ENCODE measurements at places on chromosomes 12 and 14.

DNA sequence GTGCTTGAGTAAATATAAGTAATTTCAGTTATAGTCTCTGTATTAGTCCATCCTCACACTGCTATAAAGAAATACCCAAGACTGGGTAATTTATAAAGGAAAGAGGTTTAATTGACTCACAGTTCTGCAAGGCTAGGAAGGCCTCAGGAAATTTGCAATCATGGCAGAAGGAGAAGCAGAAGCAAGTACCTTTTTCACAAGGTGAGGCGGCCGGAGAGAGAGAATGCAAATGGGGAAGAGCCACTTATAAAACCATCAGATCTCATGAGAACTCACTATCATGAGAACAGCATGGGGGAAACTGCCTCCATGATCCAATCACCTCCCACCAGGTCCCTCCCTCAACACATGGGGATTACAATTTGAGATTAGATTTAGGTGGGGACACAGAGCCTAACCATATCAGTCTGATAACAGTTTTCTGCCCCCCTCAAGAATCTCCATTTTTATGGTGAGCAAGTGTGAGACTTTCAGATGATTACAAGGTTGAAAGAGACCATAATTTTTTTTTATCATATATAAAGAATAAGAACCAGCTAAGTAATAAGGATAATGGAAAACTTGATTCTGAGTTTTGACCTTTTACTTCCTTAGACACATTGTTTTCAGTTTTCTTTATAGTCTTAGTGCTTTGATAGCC, 35.6 kb downstream of the LEMD3 start:
- no peak for DNase-seq

DNA sequence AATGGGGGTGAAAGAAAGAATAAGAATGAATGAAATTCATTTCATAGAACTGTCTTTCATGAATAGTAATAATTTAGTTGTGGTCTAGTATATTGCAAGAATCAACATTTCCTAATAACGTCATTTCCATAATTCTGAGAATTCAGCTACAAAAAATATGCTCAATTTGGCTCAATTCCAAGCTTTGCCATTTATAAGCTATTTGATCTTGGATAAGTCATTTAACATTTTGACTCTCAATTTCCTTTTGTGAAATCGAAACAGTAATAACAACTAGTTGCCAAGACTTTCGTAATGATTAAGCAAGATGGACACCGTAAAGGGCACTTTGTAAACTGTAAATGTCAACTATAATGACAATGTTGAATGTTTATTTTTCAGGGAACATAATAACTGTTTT, 18.1 kb downstream of the NOS1 start:
- no peak for DNase-seq

DNA sequence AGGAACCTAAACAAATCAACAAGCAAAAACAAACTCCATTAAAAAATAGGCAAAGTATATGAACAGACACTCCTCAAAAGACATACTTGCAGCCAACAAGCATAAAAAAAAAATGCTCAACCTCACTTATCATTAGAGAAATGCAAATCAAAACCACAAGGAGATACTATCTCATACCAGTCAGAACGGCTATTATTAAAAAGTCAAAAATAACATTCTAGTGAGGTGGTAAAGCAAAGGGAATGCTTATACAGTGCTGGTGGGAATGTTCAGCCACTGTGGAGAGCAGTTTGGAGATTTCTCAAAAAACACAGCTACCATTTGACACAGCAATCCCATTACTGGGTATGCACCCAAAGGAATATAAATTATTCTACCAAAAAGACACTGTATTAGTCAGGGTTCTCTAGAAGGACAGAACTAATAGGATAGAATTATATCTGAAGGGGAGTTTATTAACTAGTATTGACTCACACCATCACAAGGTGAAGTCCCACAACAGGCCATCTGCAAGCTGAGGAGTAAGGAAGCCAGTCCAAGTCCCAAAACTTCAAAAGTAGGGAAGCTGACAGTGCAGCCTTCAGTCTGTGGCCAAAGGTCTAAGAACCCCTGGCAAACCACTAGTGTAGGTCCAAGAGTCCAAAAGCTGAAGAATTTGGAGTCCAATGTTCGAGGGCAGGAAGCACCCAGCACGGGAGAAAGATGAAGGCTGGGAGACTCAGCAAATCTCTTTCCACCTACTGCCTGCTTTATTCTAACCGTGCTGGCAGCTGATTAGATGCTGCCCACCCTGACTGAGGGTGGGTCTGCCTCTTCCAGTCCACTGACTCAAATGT, 101.6 kb upstream of the KRAS start:
- DNase-seq: no peak

GRCh38 chr14:69753860-69754259, 13.1 kb upstream of the SRSF5 start:
- DNase-seq: no peak

- no peak for DNase-seq
Measured at GRCh38 chr12:91413581-91414546, 231.2 kb upstream of the DCN start.

GRCh38 chr12:123269395-123269892, 2.2 kb downstream of the CDK2AP1 start:
- DNase-seq: no peak

GRCh38 chr14:53663709-53664108, 292.9 kb downstream of the BMP4 start:
- no peak for DNase-seq

DNA sequence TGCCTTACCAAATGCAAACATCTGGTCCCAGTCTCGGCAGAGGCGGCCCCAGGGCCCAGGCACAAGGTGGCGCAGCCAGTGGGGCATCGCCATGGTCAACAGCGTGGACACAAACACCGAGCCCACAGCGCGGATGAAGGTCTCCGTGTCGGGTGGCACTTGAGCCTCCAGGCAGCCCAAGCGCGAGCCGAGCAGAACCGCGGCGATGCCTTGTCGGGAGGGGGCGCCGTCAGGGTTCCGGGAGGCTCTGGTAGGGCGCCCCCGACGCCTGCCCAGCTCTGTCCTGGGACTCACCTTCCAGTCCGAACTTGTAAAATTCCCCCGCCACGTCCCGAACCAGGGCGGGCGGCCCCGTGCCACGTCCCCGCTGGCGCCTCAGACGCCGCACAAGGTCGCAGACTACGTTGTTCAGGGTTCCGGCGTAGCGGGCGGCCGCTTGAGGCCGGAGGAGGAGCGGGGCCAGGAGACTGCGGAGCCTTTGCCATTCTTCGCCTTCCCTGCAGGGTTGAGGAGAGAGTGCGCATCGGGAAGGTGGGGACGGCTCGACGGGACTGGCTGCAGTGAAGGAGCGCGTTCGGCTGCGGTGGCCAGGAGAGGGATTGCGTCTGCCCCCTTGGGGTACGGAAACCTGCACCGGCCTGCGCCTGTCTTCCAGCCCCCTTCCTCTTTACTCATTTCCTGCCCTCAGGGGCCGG, 1.7 kb downstream of the CYP27B1 start:
- no peak for DNase-seq

- no peak for DNase-seq
Measured at GRCh38 chr14:44170101-44170500, 337.0 kb downstream of the FSCB start.

DNA sequence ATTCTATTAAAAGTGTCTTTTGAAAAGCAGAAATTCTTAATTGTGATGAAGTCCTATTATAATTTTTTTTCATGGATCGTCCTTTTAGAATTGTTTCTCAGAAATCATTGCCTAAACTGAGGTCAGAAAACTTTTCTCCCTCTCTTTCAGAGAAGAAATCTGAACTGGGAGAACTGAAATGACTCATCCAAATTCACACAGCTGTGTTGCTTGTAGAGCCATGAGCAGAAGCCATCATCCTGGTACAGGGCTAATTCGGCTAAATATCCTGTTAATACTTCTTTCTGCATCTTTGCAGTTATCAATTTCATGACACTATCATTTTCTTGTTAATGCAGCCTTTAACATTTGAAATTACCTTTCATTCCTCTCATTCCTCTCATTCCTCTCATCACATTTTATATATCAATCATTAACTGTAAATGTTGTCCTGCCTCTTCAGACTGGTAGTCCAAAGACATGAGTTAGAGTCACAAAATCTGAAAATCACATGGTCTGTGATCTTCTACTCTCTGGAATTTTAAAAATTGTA, 15.5 kb downstream of the SLC15A5 start:
- no peak for DNase-seq

DNA sequence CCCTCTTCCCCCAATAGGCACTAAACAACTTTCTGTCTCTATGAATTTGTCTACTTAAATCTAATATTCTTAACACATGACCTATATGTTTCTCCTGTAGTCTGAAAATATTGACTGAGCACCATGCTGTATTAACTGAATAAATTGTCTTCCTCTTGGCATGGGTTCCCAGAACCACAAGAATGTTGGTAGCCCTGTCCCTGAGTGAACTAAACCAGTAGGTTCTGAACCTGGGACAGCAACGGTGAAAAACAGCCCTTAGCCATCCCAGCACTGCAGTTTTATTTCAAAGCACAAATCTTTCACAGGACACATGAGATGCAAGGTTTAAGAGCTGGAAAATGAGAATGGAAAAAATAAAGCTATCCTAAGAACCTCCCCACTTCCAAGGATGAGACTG, 20.4 kb upstream of the HSP90B1 start:
- no peak for DNase-seq

GRCh38 chr14:92684801-92685560, 63.4 kb downstream of the LGMN start:
- DNase-seq: no peak
